Renal pelvis (tissue), 12 donors: ENCODE measurements at places on chromosomes 11 and 22.

DNA sequence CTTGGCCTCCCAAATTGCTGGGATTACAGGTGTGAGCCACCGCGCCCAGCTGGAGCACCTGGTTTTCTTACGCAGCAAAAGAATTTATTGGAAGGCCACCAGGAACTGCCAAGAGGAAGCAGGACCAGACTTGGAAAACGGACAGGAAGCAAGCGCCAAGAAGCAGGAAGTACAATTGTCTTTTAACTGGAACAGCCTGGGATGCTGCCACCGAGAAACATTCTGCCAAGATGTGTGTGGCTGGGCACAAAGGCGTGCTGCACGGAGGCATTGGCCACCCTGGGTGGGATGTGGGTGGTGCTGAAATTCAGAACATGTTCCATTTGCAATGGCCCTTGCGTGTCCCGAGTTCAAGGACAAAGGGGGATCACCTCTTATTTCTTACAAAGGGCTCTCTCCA lies 15.4 kb downstream of the SLC3A2 start:
- DNase-seq, result no peak

GRCh38 chr11:103109818-103110388 lies 677 bp downstream of the DYNC2H1 start:
- DNase-seq, result no peak

- no peak for DNase-seq
These were observed 11.5 kb downstream of the P2RX3 start for GRCh38 chr11:57349491-57350274.

- DNase-seq, result no peak
These were observed 204.5 kb upstream of the NAV2 start for GRCh38 chr11:19508165-19508564.

- no peak for DNase-seq
These were observed 21.8 kb upstream of the DRG1 start for GRCh38 chr22:31377612-31378011.

- no peak for DNase-seq
These were observed 978 bp downstream of the C11orf87 start for GRCh38 chr11:109422870-109423465.

DNA sequence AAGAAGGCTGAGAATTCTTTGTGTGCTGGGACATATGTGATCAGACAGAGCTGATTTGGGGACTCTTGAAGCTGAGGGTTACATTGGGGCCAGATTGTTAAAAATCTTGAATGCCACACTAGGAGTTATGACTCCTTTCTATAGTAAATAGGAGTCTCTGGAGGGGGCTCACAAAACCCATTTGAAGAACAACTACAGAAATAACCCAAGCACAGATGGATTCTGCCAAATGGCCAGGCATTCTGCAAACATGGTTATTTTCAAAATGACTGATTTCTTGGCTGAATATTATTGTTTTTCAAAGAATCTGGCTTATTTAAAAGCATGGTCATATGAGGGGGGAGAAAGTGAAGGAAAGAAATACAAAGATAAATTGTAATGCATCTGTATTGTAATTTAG lies 625.5 kb upstream of the TENM4 start:
- DNase-seq, result no peak
